Activated CD4-positive, CD25-positive, alpha-beta regulatory T cell treated with anti-CD3 and anti-CD28 coated beads, Interleukin-2, amount 50 U/mL, for 16 hours (primary cell): ENCODE measurements at places on chromosomes 7 and 10.

DNA sequence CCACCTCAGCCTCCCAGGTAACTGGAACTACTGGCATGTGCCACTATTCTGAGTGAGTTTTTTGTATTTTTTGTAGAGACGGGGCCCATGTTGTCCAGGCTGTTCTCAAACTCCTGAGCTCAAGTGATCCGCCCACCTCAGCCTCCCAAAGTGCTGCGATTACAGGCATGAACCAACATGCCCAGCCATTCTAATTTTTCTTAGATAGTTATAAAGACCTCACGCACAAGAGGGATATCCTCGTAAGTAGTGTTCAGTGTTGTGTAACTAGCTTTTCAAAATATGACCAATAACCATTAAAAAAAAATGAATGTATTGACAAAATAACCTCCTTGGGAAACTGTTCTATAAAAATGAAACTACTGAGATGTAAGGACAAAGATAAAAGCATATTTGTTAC, 90.5 kb upstream of the FERD3L start:
- no peak for DNase-seq

GRCh38 chr10:25633542-25633941, 300.5 kb upstream of the MYO3A start:
- no peak for DNase-seq

DNA sequence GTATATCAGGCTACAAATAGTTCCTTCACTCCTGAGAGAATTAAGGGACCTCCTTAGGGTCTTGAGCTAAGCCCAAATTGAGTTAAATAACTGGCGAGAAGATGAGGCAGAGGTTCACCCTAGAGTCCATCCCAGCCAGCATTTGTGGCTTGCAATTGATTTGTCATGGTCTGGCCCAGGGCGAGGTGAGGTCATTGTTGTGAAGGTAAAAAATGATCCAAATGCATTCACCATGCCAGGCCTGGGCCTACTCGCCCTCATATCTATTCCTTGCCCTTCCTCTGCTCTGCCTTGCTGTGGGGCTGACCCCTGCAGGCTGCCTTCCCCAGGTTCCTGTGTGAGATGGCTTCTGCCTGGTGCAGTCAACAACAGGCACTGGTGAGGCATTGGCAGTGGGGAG, 207.2 kb downstream of the ZNF365 start:
- no peak for DNase-seq

- DNase-seq, result no peak
Measured at GRCh38 chr10:42744134-42744701, 38.4 kb upstream of the BMS1 start.

DNA sequence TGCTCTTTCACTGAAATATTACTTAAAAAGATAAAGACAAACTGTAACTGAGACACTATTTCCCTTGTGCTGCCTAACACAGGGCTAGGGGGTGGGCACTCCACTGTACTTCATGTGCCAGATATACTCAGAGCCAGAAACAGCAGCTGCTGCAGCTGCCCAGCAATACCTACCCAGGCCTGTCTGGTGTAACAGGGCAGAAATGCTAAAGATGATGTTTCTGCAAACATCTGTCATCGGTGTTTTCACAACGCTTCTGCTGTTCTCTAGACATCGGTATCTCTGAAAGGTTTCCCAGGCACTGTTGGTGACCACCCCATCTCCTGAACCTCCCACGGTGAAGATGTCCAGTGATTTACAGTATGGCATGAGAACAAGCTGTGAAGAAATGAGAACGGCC, 42.7 kb downstream of the LAMB1 start:
- no peak for DNase-seq

- DNase-seq, result no peak
Measured at GRCh38 chr10:51445588-51445987, 253.8 kb downstream of the CSTF2T start.

- DNase-seq, result no peak
Measured at GRCh38 chr7:41399171-41399570, 303.7 kb downstream of the INHBA start.

GRCh38 chr7:92698237-92698841, 108.1 kb upstream of the FAM133B start:
- no peak for DNase-seq

DNA sequence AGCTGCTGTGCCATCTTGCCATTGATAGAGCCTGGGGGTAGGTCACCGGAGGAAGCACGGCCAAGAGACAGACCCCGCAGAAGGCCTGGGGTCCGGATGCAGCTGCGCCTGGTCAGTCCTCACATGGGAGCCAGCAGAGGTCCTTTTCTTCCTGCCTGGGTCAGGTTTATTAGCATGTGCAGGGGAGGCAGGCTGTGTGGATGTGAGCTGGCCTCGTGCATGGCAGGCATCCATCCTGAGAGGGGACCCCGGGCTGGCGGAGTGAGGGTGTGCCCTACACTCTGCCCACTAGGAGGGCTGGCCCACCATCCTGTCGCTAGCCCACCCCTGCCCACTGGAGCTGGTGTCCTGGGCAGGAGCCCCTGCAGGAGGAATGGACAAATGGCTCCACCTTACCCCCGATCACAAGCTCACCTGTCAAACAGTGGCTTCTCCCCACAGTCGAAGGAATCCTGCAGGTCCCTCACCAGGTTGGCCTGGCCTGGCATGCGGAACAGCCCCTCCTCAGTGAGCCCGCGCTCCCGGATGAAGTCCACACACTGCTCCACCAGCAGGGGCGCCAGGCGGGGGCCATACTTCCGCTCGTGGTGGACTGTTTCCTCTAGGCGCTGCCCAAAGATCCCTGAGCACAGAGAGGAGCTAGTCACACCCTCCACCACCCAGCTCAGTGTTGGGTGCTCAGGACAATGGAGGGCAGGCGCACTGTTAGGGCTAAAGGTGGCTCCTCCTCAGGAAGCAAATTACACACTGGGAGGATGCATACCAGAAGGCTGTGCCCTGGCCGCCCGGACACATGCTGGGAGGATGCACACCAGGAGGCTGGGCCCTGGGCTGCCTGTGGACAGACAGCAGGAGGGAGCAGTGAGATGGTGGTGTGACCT, 145.4 kb downstream of the ARHGAP22 start:
- no peak for DNase-seq

GRCh38 chr10:72264536-72264935, 9.2 kb upstream of the DDIT4 start:
- no peak for DNase-seq

GRCh38 chr7:101582971-101583370, 46.1 kb downstream of the MYL10 start:
- DNase-seq, result no peak

DNA sequence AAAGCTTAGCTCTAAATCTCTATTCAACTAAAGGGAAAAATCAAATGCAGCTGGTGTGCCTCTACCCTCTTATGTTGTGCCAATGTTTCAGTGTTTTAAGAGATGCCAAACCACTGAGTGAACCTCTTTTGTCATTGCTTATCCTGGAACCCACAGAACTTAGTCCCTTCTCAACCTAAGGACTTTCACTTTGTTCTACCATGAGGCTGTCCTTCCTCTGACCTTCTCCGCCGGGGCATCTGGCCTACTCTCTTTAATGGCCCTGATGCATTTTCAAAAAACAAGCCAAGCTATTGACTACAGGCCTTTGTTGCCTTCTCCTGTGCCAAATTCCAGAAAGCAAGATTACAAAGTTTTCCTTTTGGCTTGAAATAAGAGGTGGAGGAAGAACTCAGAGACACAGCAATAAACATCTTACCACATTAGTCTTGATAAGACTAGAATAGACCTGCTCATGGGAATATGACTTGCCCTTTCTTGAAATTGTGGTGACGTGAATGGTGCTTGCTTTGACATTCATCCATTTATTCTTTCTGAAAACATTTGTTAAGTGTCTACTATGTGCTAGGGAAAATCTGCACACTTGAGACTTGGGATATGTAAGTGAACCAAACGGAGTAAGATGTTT, 253.2 kb upstream of the SMIM30 start:
- DNase-seq, result no peak

DNA sequence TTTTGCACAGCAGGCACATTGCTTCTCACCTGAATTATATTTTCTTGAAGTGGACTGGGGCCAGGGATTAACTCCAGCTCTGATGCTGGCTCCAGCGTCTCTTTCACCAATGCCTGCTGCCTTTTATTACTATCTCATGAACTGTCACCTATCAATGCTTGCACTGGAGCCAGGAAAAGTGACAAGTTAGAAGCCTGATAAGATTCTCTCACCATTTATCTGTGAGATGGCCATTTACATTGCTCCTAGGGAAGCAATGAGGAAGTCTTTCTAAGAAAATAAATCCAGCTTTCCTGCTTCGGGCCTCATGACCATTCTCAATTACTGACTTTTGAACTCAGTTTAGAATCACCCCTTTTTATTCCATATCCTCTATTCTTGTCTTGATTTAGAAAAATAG, 48.5 kb upstream of the LRRTM3 start:
- no peak for DNase-seq

- DNase-seq, result no peak
Measured at GRCh38 chr7:120233338-120233737, 39.6 kb upstream of the KCND2 start.

DNA sequence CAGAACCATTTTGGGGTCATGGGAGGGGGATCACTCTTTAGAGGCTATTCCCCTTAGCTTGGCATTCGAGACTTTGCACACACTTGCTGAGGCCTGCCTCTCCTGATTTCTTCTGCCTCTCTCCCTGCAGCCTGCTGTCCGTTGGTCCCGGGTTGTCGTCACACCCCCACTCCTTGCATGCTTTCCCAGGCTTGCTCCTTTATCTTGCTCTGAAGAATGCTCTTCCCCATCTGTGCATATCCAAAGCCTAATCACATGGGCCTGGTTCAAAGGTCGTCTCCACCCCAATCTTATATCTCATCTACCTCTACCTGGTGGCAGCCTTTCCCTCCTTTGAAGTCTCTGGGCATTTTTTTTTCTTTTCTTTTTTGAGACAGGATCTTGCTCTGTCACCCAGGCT, 24.3 kb upstream of the EMX2 start:
- no peak for DNase-seq

- DNase-seq, result no peak
Measured at GRCh38 chr10:131728286-131729228, 172.3 kb upstream of the PPP2R2D start.

- no peak for DNase-seq
Measured at GRCh38 chr7:157090485-157091165, 48.1 kb upstream of the UBE3C start.

GRCh38 chr10:1933215-1933614, 195.9 kb upstream of the ADARB2 start:
- no peak for DNase-seq

- DNase-seq, result no peak
Measured at GRCh38 chr7:22589641-22590201, 89.7 kb upstream of the STEAP1B start.

- no peak for DNase-seq
Measured at GRCh38 chr10:47438857-47439474, 44.9 kb downstream of the ANXA8 start.
